Globus pallidus (tissue), 1 donor: ENCODE measurements at places on chromosomes 3 and 15.
A peak's percentile ranks its signal among the peaks of the same experiment; 100 is the strongest.

GRCh38 chr3:95750097-95750496 lies 1064.3 kb upstream of the EPHA6 start:
- DNase-seq: no peak

GRCh38 chr15:84799511-84800187 lies 17.5 kb upstream of the ALPK3 start:
- DNase-seq: no peak

- DNase-seq: peak; percentile 82
These were observed 90.2 kb upstream of the CHD2 start for GRCh38 chr15:92809880-92810361.

DNA sequence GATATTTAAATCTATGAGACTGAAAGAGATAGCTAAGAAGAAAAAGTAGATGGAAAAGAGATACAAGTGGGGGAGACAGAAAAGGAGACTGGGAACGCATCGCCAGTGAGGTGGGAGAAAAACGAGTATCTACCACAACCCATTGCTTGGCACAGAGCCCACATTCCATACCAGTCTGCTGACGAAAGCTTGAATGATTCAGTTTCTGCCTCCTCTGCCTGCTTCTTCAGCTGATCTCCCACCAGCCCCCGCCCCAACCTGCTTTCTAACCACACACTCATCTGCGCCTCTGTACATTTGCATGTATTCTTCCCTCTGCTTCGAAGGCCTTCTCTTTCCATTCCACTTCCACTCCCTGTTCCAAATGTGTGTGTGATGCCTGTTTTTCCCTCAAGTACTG lies 188.1 kb downstream of the USP13 start:
- no peak for DNase-seq

- no peak for DNase-seq
These were observed 510.5 kb upstream of the CBLB start for GRCh38 chr3:106379251-106379750.

DNA sequence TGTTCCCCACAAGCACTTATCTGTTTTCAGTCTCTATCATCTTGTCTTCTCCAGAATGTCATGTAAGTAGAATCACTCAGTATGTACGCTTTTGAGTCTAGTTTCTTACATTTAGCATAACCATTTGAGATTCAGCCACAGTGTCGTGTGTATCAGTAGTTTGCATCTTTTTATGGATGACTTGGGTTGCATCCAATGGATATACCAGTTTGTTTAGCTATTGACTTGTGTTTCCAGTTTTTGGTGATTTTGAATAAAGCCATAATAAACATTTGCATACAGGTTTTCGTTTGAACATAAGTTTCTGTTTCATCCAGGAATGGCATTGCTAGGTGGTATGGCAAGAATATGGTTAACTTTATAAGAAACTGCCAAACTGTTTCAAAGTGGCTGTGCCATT lies 12.1 kb downstream of the GRIP2 start:
- no peak for DNase-seq

DNA sequence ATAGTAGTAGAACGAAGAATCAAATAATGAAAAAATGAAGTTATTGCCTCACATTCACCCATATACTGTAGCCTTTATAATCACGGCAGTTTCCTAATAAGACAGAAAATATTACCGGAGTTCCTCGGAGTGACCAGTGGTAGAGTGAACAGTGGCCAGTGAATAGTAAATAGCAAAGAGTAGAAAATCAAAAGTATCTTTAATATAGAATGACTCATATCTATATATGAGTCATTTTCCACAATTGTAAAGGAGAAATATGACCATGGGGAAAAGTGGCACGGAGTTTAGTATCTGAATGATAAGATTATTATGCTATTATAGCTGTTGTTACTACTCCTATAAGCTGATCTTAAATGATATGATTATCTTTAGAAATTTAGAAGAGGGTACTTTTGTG lies 38.5 kb downstream of the ZBTB20 start:
- DNase-seq: no peak

DNA sequence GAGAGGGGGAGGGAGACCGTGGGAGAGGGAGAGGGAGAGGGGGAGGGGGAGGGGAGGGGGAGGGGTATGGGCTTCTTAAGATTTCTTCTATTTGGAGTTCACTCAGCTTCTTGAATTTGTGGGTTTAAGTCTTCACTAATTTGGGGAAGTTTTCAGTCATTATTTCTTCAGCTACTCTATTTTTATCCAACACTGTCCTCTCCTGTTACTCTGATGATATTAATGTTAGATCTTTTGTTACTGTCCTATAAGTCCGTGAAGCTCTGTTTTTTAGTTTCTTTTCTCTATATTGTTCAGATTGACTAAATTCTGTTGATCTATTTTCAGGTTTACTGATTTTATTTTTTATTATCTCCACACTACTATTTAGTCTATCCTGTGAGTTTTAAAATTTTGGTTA lies 351.5 kb upstream of the TPM1 start:
- peak; percentile 5 for DNase-seq

DNA sequence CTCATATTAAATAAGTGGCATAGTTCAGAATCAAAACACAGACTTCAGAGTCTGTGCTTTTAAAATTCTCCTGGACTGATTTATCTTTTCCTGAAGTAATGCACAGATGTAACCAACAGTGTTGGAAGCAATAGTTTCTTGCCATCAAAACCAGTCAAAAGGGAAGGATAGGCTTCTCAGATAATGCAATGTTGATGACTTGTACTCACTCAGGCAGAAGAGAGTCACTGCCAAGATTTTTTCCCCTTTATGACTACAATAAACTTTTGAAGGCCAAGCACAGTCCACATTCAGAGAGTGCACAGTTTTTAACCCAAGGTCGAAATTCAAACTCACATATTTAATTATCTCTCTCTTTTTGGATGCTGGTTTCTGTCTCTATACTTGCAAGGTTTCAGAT lies 305.0 kb upstream of the SGO1 start:
- DNase-seq: no peak

DNA sequence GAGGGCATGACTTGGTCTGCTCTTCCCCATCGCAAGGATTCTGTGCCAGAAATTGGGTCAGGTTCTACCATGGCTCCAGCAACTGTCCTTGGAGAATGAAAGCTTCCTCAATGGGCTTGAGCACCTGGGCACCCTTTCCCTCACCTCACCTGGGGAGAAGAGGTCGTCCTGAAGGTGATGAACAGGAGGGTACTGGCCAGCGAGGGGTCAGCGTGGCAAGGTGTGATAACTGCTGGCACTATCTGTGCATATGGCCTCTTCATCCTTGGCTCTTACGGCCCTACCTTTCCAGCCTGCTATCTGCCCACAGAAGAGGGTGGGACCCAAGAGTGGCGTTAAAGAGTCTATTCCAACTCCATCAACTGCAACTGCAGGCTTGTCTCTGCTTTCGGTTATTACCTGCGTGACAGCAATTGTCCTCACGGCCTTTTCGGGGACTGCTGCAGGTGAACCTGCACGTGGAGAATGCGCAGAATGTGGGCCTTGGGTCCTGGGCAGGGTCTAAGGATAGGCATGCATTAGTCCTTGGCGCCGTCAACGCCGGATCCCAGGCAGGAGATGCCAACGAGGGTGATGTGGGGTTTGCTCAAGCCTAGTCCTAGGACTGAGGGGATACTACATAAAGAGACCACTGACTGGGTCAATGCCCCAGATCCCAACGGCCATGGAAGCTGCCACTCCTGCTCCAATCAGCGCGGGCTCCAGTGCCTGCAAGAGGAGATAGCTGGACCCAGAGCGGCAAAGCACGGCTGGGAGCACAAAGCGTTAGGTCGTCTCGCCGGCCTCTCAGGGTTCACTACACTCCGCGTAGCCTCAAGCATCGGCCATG lies 625 bp upstream of the RBM15B start:
- DNase-seq: no peak

DNA sequence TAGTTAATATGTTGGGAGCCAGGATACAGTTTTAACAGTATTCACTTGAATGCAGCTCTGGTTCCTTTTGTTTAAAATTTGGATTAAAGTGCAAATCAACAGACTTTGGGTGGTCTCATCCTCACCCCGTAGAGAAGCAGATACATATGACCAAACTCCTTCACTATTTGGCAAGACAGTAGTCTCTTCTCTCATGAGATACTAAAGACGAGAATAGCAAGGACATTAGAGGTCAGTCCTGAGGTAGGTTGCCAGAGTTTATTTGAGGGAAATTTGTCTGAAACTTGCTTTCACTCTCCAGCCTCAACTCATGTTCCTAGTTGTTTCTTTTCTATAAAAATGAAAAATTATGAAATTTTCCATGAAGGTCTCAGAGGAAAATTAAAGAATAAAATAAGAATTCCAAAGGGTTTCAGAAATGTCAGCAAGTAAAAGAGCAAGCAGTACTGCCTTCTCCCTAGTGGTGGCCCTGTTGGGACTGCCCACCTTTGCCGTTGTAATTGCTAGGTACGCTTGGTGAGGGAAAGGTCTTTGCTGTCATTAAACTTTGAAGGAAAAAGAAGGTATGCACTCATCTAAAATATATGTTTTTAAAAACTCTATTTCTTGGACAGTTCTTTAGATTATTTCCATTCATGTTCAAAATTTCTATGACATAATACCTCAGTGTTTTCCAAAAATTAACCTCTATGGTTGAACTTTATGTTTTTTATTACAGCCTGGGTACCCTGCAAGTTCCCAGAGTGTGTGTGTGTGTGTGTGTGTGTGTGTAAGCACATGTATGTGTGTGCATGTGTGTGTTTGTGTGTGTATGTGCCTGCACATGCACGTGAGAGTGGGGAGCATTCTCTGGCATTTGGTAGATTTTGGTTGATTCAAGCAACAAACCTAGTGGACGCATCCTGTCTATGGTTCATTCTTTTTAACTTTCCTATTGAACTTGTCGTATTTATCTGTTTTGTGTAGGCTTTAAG lies 111.4 kb downstream of the CMSS1 start:
- DNase-seq: no peak

GRCh38 chr3:152375546-152375945 lies 106.8 kb downstream of the MBNL1 start:
- DNase-seq: no peak

GRCh38 chr15:60372227-60372626 lies 25.6 kb downstream of the ANXA2 start:
- no peak for DNase-seq

- DNase-seq: no peak
These were observed 336.7 kb upstream of the TRIM42 start for GRCh38 chr3:140341203-140341602.

- no peak for DNase-seq
These were observed 26.4 kb upstream of the DOCK3 start for GRCh38 chr3:50648313-50648712.

DNA sequence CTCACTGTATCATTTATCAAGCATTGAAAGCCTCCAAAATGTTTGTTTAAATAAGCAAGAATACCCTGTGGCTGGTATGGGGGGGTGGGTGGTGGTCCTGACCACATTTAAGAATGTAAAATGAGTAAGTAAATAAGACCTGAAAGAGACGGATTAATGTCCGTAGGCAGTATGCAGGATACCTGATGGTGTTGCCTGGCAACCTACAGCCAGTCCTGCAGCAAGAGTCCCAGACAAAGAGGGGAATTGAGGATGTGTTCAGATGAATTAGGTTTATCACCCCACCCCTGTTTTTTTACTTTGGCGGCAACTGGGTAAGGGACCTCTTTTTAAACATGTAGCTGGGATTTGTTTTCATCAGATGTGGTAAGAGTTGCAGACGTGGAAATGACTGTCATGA lies 99.8 kb upstream of the BFSP2 start:
- no peak for DNase-seq

DNA sequence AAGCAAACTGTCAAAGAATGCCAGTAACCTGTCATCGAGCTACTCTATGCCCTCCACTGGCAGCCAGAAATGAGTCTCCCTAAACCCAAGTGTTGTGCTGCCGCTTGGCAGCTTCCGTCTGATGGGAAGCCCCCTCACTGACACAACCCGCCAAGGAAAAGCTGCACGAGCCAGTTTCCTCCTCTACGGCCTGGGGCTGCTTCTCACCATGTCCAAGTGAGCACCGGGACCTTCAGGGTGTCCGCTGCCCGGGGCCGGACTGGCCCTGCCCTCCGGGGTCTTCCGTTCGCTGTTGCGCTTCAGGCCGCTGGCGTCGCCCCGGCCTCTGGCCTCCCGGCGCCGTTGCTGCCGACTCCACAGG lies 490 bp downstream of the TOMM70 start:
- DNase-seq: peak; percentile 17
